Activated T-helper 1 cell treated with anti-CD3 and anti-CD28 coated beads, Interleukin-12 subunit alpha, Interleukin-12 subunit beta, Interleukin-2, Interleukin-4 antibody, amounts not matched to agents 30 ng/mL and 10 ng/mL and 1 ng/mL, durations not matched to agents 14 hours and 24 hours and 36 hours (primary cell): ENCODE measurements at places on chromosomes 6 and 20.
A peak's percentile ranks its signal among the peaks of the same experiment; 100 is the strongest.

DNA sequence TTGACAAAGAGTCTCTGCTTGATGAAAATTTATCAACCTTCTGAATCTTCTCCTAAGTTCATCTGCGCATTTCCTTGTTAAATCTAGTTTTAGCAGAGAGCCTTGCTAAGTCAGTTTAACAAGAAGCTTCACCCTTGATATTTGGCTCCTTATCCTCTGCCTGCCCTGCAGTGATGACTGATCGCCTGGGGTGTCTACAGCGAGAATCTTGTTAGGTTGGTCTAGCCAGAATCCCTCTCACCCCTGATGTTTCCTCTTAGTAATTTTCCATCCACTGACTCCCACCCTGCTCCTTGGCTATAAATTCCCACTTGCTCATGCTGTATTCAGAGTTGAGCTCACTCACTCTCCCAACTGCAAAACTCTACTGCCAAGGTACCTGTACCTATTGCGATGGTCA, 114.1 kb downstream of the TENT5A start:
- no peaks in the 10 kb centered on the region for H3K36me3 ChIP-seq
- H3K4me3 ChIP-seq: no peak overlapping the region
- no peaks in the 10 kb centered on the region for H3K4me1 ChIP-seq

DNA sequence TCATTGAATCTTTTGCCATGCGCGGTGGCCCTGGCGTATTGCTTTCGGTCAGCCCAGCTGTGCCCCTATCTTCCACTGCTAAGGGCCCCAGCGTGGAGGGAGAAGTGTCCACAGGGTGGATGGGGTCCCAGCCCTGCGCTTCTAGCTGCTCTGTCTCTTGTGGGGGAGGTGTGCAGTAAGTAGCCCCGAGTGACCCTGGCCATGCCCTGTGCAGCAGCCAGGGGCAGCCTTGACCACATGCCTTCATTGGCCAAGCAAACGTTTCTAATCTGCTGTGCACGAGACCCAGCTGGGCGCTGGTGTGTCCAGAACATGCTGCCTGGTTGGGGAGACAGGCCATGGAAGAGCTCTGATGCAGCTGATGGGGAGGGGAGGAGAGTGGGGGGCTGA, 13.6 kb downstream of the TMEM181 start:
- peaks cover 38% of the 10 kb centered on the region for H3K4me1 ChIP-seq
- peaks cover 36% of the 10 kb centered on the region for H3K36me3 ChIP-seq
- H3K27me3 ChIP-seq: no peaks in the 10 kb centered on the region
- H3K27ac ChIP-seq: peak overlapping the region; percentile 61

DNA sequence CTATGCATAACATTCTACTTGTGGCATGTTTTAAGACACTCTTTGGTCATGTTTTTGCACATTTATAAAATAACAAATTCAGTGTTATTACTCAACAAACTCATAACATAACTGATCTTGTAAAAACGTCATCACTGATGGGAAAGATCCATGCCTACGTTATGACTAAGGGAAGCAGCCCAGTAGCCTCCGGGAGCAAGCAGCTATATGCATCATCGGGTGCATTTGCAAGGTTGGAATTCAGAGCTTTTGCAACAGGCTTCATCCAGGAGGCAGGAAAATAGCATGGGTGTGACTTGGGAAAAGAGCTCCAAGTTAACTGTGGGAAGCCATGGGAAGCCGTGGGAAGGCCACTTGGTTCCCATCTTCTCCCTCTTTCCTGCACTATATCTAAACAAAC, 271.6 kb upstream of the SGK1 start:
- no peak overlapping the region for H3K4me3 ChIP-seq
- DNase-seq: no peak
- no peak overlapping the region for H3K27ac ChIP-seq

DNA sequence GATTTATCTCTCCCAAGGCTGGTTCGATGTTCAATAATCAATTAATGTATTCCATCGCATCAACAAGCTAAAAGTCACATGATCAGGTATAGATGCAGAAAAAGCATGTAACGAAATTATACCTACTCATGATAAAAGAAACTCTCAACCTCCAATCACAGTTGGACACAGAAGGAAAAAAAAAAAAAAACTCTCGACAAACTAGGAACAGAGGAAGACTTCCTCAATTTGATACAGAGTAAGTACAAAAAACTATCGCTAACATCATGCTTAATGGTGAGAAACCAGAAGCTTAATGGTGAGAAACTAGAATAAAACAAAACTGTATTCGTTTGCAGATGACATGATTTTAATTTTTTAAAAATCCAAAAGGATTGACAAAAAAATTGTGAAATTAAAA, 62.0 kb upstream of the SMIM29 start:
- no peaks in the 10 kb centered on the region for H3K27me3 ChIP-seq
- no peak for DNase-seq
- no peak overlapping the region for H3K4me3 ChIP-seq
- no peaks in the 10 kb centered on the region for H3K36me3 ChIP-seq

GRCh38 chr20:25527949-25528348, 57.4 kb downstream of the NINL start:
- no peaks in the 10 kb centered on the region for H3K36me3 ChIP-seq
- no peak for DNase-seq
- no peaks in the 10 kb centered on the region for H3K4me1 ChIP-seq
- no peak overlapping the region for H3K4me3 ChIP-seq
- no peaks in the 10 kb centered on the region for H3K27me3 ChIP-seq

DNA sequence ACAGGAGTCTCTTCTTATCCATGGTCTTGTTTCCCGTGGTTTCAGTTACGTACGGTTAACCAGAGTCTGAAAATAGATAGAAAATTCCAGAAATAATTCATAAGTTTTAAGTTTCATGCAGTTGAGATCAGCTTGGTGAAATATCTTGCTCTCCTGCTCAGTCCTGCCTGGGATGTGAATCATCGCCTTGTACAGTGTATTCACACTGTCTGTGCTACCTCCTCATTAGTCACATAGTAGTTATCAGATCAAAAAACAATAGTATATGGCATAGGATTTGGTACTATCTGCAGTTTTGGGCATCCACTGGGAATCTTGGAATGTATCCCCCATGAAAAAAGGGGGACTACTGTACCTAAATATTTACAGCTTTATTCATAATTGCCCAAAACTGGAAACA, 22.7 kb upstream of the MOCS1 start:
- H3K4me1 ChIP-seq: no peaks in the 10 kb centered on the region
- H3K27me3 ChIP-seq: peaks cover 1% of the 10 kb centered on the region
- DNase-seq: no peak
- H3K4me3 ChIP-seq: no peak overlapping the region
- H3K36me3 ChIP-seq: no peaks in the 10 kb centered on the region
- H3K27ac ChIP-seq: no peak overlapping the region

GRCh38 chr6:154432533-154433476, 76.2 kb upstream of the IPCEF1 start:
- H3K4me3 ChIP-seq: no peak overlapping the region
- no peak overlapping the region for H3K27ac ChIP-seq
- H3K27me3 ChIP-seq: peaks cover 3% of the 10 kb centered on the region
- no peak for DNase-seq

DNA sequence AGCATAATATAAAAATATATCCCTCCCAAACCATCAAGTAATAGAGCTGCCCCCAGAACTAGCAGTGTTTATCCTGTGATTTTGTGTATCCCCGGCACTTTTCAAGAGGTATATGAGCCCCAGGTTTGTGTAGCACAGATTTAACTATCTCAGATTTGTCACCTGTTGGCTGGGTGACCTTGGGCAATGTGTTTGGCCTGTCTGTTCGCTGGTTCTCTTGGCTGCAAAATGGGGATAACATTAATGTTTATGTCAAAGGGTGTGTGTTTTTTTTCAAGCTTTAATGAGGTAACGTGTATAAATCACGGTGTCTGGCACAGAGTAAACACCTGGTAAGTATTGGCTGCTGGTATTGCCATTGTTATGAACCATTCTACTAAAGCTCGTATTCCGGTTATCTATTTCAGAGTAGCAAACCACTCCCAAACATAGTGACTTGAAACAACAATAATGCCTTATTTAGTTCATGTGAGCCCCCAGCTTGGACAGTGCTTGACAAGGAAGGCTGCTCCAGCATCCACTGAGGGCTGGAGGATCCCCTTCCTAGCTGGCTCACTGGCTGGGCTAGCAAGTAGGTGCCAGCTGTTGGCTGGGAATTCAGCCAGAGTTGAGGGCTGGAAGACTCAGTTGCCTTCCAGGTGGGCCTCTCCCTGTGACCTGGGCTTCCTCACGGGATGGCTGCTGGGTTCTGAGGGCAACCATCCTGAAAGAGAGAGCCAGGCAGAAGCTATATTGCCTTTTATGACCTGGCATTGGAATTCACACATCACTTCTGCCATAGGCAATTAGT, 36.2 kb downstream of the PDRG1 start:
- H3K27ac ChIP-seq: no peak overlapping the region
- no peaks in the 10 kb centered on the region for H3K36me3 ChIP-seq
- H3K4me3 ChIP-seq: no peak overlapping the region
- H3K4me1 ChIP-seq: no peaks in the 10 kb centered on the region
- no peak for DNase-seq
- H3K27me3 ChIP-seq: peaks cover 16% of the 10 kb centered on the region

- no peak for DNase-seq
- H3K27me3 ChIP-seq: peaks cover 2% of the 10 kb centered on the region
- H3K4me3 ChIP-seq: no peak overlapping the region
- H3K27ac ChIP-seq: no peak overlapping the region
These were observed 95.2 kb downstream of the EDN1 start for GRCh38 chr6:12385316-12385715.

DNA sequence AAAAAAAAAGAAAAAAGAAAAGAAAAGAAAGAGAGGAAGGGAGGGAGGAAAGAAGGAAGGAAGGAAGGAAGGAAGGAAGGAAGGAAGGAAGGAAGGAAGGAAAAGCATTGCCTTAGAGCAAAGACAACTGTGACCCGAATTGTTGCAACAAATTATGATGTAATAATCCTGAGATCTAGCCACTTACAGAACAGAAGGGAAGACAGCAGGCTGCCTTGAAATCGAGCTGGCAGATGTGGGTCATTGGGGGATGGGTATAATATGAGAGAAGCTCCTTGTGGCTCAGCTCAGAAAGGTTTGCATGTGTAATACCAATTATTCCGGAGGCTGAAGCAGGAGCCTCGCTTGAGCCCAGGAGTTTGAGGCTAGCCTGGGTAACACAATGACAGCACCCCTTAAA, 208.1 kb upstream of the PROKR2 start:
- no peak overlapping the region for H3K4me3 ChIP-seq
- DNase-seq: no peak
- peaks cover 8% of the 10 kb centered on the region for H3K27me3 ChIP-seq
- H3K36me3 ChIP-seq: no peaks in the 10 kb centered on the region
- H3K27ac ChIP-seq: no peak overlapping the region

GRCh38 chr6:4902363-4902762, 101.5 kb downstream of the RPP40 start:
- no peak overlapping the region for H3K4me3 ChIP-seq
- DNase-seq: no peak
- no peaks in the 10 kb centered on the region for H3K27me3 ChIP-seq

DNA sequence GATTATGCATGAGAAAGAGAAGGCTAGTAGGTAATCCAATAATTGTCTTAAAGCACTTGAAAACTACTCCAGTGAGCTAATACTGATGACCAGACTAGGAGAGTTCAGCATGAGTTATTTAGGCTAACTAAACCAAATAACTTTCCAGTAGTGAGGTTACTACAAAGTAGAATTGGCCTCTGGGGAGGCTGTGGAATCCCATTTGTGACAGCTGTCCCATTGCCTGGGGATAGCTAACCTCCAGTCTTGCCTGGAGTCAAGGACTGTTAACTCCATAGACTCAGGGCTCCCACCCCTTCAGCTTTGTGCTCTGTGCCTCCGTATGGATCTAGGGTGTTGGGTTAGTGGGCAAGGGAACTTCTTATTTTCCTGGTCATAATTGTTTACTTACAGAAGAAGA, 51.0 kb downstream of the KCNQ5 start:
- H3K4me1 ChIP-seq: peaks cover 10% of the 10 kb centered on the region
- no peaks in the 10 kb centered on the region for H3K36me3 ChIP-seq
- H3K27ac ChIP-seq: no peak overlapping the region
- H3K27me3 ChIP-seq: no peaks in the 10 kb centered on the region
- DNase-seq: no peak
- no peak overlapping the region for H3K4me3 ChIP-seq

DNA sequence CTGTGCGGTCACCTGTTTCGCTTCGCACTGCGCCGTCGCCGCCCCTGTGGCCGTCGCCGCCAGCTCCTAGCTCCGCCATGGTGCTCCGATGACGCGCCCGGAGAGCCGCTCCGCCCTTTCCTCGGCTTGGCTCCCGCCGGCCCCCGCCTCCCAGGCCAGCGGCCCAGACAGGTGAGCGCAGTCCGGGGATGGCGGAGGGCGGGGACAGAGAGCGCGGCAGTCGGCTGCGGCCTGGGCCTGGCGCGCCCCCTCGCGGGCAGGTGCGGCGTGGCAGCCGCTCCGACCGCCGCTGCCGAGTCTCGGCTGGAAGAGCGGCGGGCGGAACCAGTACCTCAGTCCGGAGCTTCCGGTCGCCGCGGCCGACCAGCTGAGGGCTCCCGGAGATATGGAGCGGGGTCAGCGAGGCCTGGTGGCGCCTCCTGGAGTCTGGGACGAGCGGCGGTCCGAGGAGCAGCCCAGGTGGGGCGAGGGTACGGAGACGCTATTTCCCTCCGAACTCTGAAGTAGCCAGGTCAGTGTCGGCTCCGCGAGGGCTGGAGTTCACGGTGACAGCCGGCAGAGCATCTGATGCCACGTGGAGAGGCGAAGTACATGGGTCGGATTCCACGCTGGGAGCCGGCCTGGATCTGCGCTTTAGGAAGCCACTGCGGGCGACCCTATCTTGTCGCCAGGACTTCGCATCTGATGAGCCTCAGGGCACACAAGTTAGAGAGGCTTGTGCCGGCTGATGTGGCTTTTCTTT, at the start of gene MAP7:
MAP7 (minus strand) TSS at position 93 of the 742 bp plus-strand sequence; CDS start at position 79, 14 bp downstream.
- H3K36me3 ChIP-seq: peaks cover 9% of the 10 kb centered on the region
- DNase-seq: peak; percentile 53
- H3K4me1 ChIP-seq: peaks cover 15% of the 10 kb centered on the region

GRCh38 chr6:148557796-148558321, 189.0 kb upstream of the UST start:
- DNase-seq: no peak
- H3K27ac ChIP-seq: no peak overlapping the region
- H3K36me3 ChIP-seq: no peaks in the 10 kb centered on the region
- H3K27me3 ChIP-seq: peaks cover 20% of the 10 kb centered on the region
- no peak overlapping the region for H3K4me3 ChIP-seq

- peak overlapping the region; percentile 62 for H3K27ac ChIP-seq
- peaks cover 61% of the 10 kb centered on the region for H3K4me1 ChIP-seq
- no peaks in the 10 kb centered on the region for H3K27me3 ChIP-seq
- no peak overlapping the region for H3K4me3 ChIP-seq
These were observed 241.7 kb upstream of the TAB2 start for GRCh38 chr6:149075616-149076354.

DNA sequence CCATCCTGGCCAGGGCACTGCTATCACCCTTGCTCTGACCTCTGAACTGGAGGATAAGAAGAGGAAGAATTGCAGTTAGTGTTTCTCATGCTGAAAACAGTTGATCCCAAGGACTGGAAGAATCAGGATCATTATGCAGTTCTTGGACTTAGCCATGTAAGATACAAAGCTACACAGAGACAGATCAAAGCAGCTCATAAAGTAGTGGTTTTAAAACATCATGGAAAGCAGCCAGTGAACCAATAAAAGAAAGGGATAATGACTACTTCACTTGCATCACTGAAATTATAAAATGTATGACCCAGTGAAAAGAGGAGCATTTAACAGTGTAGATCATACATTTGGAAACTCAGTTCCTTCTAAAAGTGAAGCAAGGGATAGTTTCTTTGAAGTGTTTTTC, 47.7 kb downstream of the DNAH8 start:
- H3K4me3 ChIP-seq: no peak overlapping the region
- peaks cover 4% of the 10 kb centered on the region for H3K27me3 ChIP-seq
- DNase-seq: no peak
- H3K4me1 ChIP-seq: peaks cover 18% of the 10 kb centered on the region
- peaks cover 3% of the 10 kb centered on the region for H3K36me3 ChIP-seq

GRCh38 chr20:17431621-17432364, 99.4 kb downstream of the BFSP1 start:
- H3K36me3 ChIP-seq: no peaks in the 10 kb centered on the region
- peaks cover 12% of the 10 kb centered on the region for H3K27me3 ChIP-seq
- H3K27ac ChIP-seq: no peak overlapping the region
- DNase-seq: peak; percentile 24
